ENCODE measurements at places on chromosomes 12 and 14.

DNA sequence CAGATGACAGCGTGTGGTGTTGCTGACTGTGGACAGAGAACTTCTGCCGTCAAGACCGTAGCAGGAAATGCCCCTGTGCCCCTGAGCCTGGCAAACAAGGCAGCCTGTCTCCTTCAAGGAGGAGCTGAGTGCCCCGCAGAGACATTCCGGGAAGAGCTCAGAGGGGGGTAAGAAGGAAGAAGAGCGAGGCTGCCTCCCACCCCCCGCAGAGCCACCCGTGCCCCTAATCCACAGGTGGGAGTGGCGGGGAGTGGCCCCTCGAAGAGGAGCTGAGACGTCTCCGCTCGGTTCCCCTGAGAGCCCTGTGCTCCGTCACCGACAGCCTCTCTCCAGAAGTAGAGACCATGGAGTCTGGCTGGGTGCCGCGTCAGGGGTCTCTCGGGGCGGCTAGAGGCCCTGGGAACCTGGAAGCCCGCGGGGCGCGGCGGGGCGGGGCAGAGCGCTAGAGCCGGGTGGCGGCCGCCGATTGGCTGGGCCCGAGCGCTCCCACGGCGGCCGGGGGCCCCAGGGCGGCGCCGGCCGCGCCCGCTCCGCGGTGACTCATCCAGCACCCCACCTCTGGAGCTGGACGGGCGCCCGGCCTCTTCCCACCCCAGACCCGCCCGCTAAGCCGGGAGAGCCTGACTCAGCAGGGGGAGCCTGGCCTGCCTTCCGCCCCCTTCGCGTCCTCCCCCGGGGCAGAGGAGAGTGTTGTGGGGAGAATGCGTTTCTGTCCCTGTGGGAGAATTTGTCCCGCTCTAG is 25.2 kb upstream of the KRT78 start:
- peak; percentile 72 for DNase-seq

- no peak for DNase-seq
These were observed 16.7 kb downstream of the ARG2 start for GRCh38 chr14:67636361-67636919.

DNA sequence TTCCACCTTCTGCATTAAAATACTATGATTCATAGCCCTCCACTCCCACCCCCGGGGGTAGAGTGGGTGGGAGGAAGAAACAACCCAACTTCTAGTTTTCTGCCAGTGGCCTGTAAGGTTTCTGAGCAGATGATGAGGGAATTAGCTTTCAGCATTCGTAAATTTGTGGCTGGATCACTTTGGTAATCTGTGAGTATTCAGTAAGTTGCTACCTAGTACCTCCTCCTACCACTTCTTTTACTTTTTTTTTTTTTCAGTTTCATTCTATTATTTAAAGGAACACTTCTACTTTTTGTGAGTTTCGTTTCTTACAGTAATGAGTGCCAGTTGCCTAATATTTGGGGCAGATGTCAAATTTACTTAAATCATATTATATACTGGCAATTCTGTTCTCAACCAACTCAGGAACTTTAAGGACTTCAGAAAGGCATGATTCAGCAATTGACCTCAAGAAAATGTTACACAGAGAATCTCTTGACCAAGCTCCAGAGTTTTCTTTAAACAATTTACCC is 42.4 kb upstream of the EMP1 start:
- no peak for DNase-seq

- DNase-seq: no peak
These were observed 173.9 kb downstream of the NDUFA12 start for GRCh38 chr12:94829552-94829951.

GRCh38 chr14:92649934-92650545 is 98.4 kb downstream of the LGMN start:
- no peak for DNase-seq

- peak; percentile 19 for DNase-seq
These were observed 74.3 kb upstream of the ST8SIA1 start for GRCh38 chr12:22408610-22409376.

DNA sequence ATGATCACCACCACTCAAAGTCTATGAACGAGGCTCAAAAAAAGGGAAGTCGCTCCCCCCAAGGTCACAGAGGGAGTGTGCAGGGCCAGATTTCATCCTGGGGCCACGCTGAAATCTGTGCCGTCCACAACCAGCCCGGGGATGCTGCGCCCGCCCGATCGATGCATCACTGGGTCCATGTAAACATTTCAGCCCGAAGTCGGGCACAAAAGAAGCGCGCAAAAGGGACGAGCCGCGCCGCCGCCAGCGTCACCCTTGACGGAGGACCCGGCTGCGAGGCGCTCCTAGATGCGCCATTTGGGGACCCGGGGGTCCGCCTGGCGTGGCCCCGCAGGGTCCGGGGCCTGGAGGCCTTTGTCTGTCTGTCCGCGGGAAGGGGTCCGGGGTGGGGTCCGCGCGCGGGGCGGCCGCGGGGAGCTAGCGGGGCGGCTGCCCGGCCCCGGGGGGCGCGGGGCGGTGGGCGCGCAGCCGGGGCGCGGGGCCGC is 503 bp downstream of the FBXO21 start:
- DNase-seq: peak; percentile 56

DNA sequence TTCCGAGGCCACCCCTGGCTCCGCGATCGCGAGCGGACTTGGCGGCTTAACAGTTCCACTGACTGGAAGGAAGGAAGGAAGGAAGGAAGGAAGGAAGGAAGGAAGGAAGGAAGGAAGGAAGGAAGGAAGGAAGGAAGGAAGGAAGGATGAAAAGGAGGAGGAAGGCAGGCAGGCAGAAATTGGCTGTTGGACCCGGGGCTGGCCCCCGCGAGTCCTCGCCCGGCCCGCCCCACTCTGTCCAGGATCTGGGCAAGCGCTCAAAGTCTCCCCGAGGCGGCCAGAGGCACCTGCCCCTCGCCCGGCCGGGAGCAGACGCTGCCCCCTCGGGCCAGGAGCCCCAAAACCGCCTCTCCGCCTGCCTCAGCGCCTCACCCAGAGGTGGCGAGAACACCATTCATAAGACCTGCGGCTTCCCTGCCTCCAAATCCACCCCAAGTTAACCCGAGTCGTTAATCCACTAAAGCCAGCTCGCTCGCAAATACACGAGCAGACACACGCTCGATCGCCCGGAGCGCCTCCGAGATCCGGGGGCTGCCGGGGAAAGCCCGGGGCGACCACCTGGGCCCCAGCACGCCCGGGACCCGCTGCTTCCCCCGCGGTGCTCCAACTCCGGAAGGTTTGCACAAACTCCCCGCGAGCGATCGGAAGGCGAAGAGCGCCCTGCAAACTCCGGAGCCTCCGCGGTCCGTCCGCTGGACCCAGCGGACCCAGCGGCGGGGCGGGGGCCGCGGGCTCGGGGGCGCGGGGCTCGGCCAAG is 844 bp downstream of the DPF3 start:
- peak; percentile 39 for DNase-seq

DNA sequence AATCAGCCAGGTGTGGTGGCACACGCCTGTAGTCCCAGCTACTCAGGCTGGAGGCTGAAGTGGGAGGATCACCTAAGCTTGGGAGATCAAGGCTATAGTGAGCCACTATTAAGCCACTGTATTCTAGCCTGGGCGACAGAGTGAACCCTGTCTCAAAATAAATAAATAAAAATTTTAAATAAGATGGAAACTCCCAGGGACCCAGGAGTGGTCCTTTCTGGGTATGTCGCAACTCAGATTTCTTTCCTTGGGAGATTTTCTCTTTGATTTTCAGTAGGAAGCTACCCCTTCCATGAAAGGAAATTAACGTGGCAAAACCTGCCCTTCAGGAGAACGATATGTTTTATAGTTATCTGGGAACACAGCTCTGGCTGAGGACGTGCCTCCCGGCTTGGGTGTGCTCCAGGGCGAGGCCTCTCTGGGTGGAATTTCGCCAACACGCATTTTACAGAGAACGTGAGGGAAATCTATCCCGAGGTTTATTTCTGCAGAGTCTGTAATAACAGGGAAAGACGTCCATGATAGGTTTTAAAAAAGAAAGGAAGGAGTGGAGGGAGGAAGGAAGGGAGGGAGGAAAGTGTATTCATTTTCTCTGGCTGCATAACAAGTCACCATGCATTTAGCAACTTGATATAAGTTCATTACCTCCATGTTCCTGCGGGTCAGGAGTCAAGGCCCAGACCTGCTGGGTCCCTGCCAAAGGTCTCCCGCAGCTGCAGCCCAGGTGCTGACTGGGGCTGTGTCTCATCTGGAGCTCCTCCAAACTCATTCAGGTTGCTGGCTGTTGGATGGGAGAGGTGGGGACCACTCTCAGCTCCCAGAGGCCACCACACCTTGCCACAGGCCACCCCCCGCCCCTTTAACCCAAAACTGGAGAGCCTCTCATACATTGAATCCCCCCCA is 80.6 kb upstream of the GSC start:
- DNase-seq: no peak

DNA sequence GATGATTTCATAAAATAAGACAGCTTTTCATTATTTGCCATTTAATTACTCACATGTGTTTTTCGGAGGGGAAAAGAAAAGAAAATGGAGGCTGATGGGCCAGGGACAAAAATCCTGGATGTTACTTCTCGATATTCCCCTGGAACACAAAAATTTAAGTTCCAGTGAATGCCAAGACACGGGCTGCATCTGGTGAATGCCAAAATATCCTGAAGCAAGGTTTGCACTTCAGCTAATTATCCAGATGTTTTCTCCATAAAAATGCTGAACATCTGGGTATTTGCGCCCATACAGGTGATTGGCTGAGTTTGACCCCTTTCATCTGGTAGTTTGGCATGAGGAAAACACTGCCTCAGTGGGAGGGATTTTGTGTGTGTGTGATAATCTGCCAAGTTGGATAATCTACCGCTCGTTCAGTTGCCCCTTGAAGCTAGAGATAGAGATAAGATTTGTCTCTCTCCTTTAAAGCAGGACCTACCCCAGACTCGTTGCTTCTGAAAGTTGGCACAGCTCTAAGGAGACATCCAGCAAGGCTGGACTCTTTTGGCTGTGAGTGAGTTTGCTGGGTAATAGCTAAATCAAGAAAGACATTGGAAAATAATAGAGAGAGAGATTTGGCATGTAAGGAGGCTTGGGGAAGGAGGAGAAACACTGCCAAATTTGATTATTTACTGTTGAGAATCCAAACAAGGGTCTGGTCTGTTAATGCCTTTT is 390.0 kb downstream of the EGLN3 start:
- no peak for DNase-seq

- peak; percentile 65 for DNase-seq
These were observed 636 bp downstream of the FBXO33 start for GRCh38 chr14:39431416-39432178.

DNA sequence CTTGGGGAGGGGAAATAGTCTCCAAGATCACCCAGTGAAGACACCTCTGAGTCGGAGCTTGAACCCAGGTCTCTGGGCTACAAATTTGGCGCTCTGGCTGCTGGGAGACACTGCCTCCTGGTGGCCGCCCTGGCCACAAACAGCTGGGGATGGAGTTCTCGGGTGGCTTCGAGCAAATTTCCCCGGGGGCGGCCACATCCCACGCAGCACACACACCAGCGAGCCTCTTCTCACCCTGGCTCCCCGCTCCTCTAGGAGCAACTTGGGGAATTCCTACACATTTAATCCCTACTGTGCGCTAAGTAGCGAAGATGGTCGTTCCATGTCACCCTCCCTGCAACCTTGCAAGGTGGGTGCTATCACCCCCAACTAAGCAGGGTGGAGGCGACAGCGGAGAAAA is 66.2 kb upstream of the BEGAIN start:
- peak; percentile 54 for DNase-seq

GRCh38 chr12:15446807-15447206 is 124.5 kb downstream of the PTPRO start:
- no peak for DNase-seq

GRCh38 chr14:102957222-102957621 is 34.8 kb downstream of the AMN start:
- no peak for DNase-seq

GRCh38 chr12:8630131-8630530 is 17.5 kb upstream of the AICDA start:
- no peak for DNase-seq

- no peak for DNase-seq
These were observed 314.8 kb downstream of the SNAPC1 start for GRCh38 chr14:62076825-62077605.

- DNase-seq: no peak
These were observed 206.4 kb upstream of the ALG10B start for GRCh38 chr12:38110026-38110699.

GRCh38 chr12:92118826-92119536 is 26.7 kb downstream of the BTG1 start:
- DNase-seq: no peak

DNA sequence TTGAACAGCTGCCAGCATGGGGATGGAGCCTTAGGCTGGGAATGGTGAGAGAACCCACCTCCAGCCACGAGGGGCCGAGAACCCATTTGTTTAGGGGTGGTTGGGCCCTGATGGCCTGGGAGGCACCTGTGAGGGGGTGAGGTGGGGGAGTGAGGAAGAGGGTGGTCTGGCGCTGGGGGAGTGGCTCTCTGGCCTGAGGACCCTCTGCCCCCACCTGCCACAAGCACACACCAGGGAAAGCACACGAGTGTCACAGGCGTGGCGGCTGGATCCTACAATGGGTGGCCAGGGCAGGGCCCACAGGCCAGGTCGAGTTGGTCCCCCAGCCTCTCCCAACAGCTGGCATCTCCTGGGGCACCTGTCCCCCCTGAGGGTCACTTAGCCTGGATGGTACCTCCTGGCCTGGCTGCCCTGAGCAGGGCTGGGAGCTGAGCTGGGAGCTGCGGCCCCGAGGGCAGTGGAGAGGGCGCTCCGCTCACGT is 340.5 kb downstream of the TMEM121 start:
- DNase-seq: no peak

DNA sequence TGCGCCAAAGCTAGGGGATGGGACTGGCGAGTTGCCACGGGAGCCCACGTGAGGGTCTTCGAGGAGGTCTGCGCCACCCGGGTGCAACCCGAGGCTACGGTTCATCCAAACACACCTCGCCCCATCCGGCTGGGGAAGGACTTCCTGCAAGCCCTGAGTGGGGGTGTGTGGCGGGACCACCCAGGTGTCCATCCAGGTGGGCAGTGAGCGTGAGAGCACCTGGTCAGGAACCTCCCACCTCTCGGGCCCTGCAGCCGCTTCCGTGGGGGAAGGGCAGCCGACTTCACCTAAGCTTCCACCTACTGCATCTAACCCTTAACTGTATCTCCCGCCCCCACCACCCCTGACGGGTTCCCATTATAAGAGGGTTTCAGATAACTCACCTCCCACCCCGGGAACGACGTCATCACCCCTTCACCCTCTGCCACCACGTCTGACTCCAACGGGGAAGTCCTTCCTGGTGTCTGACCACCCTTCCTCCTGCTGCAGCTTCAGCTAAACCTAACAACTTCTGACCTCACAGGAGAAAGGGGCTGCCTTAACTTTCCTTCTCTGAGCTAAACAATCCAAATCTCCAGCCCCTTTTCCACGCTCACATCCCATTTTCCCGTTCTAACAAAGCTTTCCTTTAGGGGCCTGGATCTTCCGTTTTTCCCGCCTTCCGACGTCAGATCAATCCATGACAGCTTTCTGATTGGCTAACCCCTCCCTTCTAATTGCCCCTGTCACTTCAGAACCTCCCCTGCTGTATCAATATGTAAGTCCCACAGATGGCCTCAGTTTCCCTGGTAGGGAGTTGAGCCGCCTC is 27.4 kb upstream of the SMUG1 start:
- DNase-seq: peak; percentile 73

DNA sequence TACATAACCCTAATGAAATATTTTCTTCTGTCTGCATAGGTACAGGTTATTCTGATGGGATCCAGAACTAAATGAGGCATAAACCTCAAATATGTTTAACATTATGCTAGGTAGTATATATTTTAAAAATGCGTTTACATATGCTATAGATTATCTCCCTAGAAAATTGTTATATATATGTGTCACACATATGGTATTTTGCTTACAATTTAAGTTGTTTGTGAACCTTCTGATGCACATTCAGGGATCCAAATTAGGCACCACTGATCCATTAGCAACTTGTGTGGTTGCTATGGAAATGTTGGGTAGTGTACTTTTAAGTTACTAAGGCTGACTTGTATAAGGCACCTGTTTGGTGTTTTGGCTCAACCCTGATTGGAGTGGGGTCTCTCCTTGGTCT is 456.7 kb downstream of the AEBP2 start:
- no peak for DNase-seq

Measured in activated CD4-positive, alpha-beta memory T cell treated with anti-CD3 and anti-CD28 coated beads for 36 hours (primary cell).